Activated T-cell treated with anti-CD3 and anti-CD28 coated beads, Interleukin-2, amount 50 U/mL, for 72 hours (primary cell): ENCODE measurements at places on chromosomes 3 and 15.

DNA sequence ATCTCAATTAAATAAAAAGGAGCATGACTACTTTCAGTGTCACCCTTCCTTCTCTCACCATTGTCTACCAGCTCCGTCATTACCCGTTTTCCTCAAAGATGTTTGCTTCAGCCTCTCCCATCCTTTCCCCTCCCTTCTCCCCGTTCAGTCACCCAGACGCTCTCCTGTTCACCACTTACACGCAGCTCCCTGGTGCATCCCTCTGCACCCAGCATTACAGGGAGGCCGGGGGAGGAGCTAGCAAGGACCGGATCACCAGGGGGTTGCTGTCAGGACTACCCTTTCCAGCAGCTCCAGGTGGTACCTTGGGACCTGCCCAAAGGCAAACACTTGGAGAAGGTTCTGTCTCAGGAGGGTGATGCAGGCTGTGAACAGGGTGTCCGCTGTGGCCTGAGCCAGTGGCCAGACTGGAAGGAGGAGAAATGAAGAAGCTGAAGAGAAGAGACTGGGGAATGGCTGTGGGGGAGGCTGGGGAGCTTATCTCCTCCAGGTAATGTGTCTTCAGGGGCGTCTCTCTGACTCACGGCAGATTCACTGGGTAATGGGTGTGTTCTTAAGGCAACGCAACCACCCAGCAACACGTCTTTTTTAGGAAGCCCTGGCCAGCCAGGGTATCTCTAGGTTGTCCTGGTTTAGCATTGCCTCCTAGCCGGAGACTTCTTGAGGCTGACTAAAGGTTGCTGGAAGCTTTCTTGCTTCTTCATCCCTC is 21.8 kb upstream of the BDH1 start:
- no peak for DNase-seq

DNA sequence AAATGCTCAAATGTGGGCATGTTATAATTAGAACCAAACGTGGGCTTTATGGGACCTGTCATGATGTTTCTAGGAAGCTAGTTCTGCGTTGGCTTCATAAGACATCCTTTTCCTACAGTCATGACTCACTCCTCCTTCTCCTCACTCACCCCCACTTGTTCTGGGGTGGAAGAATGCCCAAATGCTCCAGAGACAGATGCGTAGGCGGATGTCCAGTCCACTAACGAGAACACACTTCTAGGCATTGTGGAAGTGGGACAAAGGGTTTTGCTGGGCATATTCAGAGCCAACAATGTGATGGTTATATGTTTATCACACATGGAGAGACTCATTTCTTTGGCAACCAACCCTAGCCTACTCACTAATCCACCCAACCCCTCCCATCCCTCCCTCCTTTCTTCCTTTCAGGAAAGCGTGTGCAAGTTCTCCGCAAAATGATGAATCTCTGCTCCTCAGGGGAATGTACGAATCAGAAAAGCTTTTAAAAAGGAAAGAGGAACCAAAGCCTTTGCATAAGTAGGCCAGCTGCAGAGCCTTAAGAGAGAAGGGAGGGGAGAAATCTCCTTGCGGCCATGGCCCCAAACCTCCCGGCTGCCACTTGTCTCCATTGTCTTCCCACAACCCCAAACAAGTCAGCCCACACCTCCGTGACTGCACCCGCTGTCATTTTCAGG is 123.0 kb upstream of the SPRED1 start:
- peak; percentile 10 for DNase-seq

DNA sequence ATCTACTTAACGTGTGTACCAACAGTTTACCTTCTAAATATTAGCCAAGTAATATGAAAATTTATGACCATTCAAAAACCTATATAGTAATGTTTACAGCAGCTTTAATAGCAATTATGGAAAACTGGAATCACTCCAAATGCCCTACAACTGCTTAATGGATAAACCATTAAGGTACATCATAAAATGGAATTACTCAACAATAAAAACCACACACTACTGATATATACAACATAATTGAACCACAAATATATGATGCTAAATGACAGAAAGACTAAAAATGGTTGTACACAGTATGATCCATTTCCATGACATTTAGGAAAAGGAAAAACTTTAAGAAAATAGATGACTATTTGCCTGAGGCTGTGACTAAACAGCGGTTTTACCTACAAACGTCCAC is 467.1 kb upstream of the EPHA6 start:
- no peak for DNase-seq

GRCh38 chr15:57503051-57503702 is 88.5 kb upstream of the MYZAP start:
- DNase-seq: no peak

- no peak for DNase-seq
These were observed 273.5 kb upstream of the SEMA6D start for GRCh38 chr15:47443839-47444238.

- DNase-seq: no peak
These were observed 38.3 kb downstream of the USF3 start for GRCh38 chr3:113658107-113658506.
